ENCODE measurements at places on chromosomes 2 and 18.

DNA sequence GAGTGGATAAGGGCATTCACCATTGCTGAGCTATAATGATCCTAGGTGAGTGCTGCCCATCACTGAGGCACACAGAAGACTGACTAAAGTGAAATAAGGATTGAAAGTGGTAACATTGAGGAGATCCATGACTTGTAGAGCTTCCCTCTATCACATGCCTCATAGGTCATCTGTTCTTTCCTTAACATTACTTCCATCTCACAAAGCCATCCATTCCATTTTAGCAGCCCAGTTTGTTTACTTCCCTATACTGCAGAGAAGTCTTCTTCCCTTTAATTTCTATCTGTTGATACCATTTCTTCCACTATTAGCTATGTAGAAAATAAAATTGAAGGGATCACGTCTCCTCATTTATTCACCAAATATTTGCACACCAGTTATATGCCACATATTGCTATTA, 32.1 kb downstream of the ME2 start:
- no peak for DNase-seq

- DNase-seq: no peak
Measured at GRCh38 chr2:66576561-66577320, 141.8 kb downstream of the MEIS1 start.

DNA sequence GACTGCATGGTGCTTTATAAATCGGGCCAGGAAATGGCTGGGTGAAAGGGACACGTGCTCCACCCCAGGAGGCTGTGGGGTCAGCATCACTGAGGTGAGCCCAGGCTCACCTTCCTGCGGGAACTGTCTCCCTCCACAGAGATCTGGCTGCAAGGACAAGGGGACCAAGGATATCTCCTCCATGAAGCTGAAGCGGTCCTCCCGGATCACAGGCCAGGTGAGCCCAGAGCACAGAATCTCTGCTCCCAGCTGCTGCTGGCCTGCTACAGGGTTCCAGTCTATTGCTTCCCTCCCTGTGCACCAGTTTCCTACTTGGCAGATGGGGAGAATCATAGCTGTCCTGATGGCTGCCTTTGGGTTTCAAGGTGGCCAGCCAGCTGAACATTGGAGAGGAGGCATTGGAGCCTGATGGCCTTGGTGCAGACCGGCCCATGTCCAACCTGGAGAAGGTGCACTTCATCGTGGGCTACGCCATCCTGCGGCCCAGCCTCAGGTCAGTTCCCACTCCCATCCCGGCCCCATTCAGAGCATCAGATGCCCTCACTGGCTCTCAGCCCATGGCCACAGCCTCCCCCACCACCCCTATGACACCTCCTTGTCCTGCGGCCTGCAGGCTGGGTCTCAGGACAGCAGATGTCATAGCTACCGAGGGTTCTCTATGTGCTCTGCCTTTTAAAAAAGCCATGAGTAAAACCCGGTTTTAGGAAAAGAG, 33.7 kb upstream of the GPR17 start:
- DNase-seq: no peak

DNA sequence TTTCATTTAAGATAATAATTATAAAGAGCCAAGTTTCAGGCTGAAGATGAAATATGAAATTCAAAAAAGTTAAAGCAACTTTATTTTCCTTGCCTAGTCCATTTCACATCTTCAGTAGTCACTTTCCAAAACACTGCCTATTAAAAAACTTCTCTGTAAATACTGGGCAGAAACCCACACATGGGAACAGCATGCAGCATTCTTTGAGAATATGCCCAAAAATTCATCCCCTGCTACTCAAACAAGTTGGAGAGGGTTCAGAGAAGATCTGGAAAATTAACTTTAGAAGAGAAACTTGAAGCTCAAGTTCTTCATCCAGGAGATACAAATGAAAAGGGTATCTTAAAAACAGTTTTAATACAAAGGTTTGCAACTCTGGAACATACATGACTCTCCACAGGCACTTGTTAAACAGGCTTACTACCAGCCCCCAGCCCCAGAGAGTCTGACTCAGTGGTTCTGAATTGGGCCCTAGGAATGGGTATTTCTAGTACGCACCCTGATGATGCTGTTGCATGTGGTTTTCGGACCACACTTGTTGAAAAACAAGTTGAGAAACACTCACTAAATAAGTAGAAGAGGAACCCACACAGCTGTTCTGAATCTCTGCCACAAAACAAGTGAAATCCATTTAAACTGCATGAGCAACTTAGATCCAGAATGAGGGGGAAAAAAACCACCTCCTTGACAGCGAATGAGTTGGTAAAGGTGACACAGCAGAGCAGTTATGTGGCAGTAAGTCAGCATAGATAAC, 329.1 kb downstream of the SATB2 start:
- no peak for DNase-seq

- DNase-seq: no peak
Measured at GRCh38 chr18:12843420-12844350, 40.4 kb downstream of the PTPN2 start.

DNA sequence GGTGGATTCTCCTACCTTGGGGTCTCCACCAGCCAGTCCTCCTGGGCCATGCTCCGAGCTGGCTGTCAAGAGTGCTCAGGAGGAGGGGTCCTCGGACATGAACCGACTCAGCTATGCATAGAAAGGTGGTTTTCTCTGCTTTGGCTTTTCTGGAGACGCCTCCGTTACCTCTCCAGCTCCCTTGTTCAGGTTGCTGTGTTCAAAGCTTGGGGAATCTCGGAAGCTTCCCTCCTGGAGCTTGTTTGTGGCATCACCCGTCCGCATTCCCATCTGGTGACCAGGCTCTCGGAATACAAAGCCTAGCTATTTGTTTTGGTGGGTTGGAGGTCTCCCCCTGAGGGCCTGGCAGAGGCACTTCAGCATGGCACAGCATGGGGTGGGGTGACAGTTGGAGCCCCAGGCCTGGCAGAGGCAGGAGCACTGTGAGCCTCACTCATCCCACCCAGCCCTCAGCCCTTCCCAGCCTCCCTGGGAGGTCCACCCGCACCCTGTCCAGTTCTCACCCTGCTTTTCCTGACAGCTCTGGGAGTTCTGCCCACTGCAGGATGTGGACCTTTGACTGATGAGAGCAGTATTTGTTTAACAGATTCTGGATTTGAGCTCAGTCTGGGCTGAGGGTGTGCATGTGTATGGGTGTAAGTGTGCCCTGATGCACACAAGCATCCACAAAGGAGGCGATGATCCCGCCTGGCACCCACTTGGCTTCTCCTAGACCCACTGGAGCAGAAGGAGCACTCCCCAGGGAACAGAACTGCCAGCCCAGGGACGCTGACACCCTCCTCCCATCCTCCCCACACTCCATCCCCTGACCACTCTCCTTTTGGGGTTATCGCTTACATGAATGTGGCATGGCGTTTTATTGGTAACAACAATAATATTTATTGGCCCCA, 107.3 kb upstream of the HS6ST1 start:
- DNase-seq: no peak

- no peak for DNase-seq
Measured at GRCh38 chr18:51654488-51655326, 457.2 kb upstream of the MEX3C start.

GRCh38 chr2:18762667-18763066, 173.3 kb upstream of the NT5C1B start:
- no peak for DNase-seq

Data from activated CD8-positive, alpha-beta memory T cell treated with anti-CD3 and anti-CD28 coated beads for 48 hours (primary cell).